ENCODE measurements at places on chromosomes 5 and 9.

GRCh38 chr5:115295777-115296123 is 704 bp downstream of the CCDC112 start:
- DNase-seq, result no peak

DNA sequence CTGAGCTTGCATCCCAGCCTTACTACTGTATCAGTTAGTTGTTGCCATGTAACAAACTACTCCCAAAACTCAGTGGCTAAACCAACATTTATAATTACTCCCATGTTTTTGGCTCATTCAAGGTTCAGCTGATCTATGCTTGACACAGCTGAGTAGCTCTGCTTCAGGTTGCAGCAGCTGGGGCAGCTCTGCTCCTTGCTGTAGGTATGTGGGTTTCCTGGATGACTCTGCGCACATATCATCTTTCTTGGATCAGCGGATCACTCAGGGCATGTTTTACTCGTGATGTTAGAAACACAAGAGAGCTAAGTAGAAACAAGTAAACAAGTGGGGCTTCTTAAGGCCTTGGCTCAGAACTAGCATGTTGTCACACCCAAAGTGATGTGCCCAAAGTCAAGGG is 15.1 kb downstream of the TEK start:
- DNase-seq, result no peak

DNA sequence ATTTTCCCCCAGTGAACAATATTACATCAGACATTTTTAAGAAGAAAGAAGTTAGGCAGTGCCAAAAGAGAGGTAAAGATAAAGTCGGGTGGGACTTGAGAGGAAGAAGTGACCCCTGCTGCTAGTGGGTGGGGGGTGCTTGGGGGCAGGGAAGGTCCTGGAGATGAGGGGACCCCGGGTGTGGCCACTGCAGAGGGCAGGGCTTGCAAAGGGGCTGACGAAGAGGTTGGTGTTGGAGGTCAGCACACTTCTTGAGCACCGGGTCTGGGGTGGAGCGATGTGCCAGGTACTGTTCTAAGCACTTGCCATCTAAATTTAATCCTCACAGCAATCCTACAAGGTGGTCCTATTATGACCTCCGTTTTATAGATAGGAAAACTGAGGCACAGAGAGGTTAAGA is 62.0 kb downstream of the AMBP start:
- DNase-seq, result no peak

DNA sequence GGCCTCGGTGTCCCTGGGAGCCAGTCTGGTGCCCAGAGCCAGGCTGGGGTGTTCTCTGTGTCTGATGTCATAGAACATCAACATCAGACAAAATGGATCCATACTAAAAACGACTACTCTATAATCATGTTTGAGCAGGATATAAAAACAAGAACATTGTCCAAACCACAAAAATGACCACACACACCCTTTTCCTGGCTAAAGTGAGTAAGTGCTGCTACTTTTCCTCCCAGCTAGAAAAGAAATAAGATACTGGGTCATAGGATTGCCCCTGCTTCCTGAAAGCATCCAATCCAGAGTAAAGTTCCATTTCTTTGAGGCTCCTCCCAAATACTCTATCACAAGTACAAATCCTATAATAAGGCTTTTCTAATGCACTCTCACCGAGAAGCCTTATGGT is 19.7 kb upstream of the TRAF1 start:
- DNase-seq, result no peak

DNA sequence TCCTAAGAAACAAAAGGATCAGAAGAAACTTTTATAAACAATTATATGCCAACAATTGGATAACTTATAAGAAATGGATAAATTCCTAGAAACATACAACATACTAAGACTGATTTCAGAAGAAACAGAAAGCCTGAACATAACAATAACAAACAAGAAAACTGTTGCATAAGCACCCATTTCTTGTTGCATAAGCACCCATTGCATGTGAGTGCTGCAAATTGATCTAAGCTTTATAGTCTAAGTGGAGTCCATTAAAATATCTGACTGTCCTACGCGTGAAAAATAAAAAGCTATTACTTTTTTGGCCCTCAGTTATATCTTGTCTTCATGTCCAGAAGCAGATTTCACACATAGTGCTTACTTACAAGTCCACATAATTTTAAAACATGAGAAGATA is 19.3 kb downstream of the TYRP1 start:
- DNase-seq, result no peak

DNA sequence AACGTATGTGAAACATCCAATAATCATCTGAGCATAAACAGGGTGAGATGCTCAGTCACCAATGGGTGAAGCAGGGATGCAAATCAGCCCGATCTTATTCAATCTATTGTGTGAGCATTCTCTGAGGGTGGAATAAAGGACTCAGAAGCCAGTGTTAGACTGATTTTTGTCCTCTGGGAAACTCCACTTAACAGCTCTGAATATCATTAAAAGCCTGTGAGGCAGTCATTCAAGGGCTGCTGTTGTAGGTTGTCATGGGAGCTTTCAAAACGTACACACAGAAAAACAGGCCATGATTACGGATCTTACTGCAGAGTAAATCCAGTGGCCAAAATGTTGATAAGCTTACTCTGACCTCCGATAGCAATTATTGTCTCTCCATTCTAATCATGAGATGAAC is 266.5 kb upstream of the EFNA5 start:
- DNase-seq, result no peak

GRCh38 chr5:150234576-150235499 is 45.0 kb downstream of the SLC6A7 start:
- no peak for DNase-seq

GRCh38 chr5:178536541-178537466 is 53.4 kb downstream of the COL23A1 start:
- DNase-seq, result no peak

Data from stimulated activated naive CD4-positive, alpha-beta T cell (primary cell).